Uterus (tissue), 4 donors: ENCODE measurements at places on chromosomes 3 and 15. TPM values are rescaled to one million over a fixed set of nuclear protein-coding genes. Genes with fewer than 3 reads are reported as not detected.

The SLC51A gene
- total RNA-seq = 0.48 TPM

DNA sequence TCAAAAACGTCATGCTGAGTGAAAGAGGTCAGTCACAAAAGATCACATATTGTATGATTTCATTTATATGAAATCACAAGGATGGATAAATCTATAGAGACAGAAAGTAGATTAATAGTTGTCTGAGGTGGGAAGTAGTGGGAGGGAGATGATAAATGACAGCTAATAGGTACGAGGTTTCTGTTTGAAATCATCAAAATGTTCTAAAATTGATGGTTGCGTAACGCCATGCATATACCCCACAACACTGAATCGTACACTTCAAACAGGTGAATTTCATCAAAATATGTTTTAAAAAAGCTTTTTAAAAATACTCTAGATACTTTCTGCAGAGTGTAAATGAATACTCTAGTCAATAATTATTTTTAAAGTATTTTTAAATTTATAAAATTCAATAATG lies 303.0 kb upstream of the STAC start:
- no peak for DNase-seq

- DNase-seq = no peak
These were observed 403.3 kb upstream of the THBS1 start for GRCh38 chr15:39177561-39177960.

The SNURF gene
- total RNA-seq = 1.5 TPM

DNA sequence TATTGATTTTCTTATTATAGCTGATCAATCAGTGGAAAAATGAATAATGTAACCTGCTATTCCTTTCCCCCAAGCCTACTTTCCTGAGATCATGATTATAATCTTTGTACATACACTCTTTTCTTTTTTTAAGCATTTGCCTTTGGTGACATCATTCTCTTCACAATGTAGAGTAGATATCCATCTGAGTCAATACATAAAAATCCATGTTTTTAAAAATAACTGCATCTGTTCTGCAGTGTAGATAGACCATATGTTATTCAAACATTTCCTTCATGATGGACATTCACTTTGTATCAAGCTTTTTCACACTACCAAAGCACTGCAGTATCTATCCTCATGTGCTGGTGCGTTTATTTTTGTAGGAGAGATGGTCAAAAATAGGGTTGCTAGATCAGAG lies 211.1 kb downstream of the PTPRG start:
- DNase-seq = no peak

- DNase-seq = no peak
These were observed 331.7 kb downstream of the MAGI1 start for GRCh38 chr3:65706776-65707568.

- DNase-seq = peak; percentile 61
These were observed 1.8 kb downstream of the BCL6 start for GRCh38 chr3:187743195-187744141.

The GOLGA6A gene
- 0.58 TPM for total RNA-seq

DNA sequence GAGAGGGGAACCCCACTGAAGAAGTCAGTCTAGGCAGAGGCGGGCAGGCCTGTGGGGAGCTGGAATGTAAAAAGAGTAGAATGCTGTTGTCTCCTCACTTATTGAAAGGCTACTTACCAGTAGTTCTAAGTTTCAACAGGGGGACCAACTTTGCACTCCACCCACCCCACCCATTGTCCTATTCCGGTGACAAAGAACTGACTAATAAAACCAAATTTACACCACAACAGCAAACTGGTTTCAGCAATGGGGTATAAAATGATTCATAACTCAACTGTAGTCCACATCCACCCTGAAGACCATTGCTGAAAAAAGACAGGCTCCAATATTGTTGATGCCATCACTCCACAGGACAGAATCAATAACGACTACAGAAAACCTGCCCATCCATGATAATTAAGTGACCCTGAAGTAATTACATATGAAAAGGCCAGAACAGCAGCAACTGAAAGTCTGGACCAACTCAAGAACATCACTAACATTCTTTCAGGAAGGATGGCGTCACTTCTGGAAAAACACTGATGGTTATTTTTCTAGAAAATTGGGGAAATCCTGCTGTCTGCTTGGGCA lies 80.2 kb downstream of the ABI3BP start:
- DNase-seq = no peak

The FETUB gene
- total RNA-seq = not detected

The MUC4 gene
- total RNA-seq = 0.30 TPM

DNA sequence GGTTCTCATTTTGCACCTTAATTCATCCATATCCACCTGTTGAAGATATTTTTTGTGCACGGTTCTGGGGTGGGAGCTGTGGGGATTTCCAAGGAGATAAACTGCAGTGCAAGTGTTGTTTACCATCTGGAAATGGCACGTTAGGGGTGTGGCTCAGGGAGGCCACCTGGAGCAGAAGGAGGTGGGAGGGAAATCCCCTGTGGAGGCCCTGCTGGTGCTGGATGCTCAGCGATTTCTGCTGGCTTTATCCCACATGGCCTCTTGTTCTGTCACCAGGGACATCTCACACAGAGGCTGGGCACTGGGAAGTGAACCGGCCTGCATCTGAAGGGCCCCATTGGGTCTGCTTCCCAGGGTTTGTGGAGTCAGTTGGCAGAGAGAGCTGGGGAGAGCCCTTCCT lies 24.3 kb downstream of the TRPM1 start:
- DNase-seq = no peak

GRCh38 chr15:70095408-70096214 lies 2.1 kb downstream of the TLE3 start:
- peak; percentile 45 for DNase-seq

DNA sequence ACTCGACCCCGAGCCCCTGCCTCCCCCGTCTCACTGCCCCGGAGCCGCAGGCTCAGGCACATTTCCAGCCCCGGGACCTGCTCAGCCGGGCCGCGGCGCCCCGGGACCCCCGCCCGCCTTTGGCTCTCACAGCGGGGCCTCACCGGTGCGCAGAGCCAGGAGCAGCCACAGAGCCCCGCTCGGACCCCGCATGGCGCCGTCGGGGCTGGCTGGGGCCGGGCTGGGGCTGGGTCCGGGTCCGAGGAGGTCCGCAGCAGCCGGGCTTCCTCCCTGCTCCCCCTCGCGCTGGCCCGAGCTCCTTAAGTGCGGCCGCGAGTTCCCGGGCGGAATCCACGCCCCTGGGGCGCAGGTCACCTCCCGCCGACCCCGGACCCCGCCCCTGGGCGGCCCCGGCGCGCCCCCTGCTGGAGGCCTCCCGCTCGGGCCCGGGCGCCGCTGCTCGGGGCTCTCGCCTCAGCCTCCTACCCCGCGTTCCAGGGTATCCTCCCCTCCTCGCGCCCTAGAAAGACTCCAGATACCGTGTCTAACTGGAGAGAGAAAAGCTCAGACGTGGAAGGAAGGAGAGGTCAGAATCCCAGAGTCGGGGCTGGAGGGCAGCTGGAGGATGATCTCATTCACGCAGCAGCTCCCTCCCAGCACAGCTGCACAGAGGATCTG lies at the start of gene MELTF:
TSS of gene MELTF (minus strand) at position 307 of the 657 bp plus-strand sequence. CDS start at position 192, 115 bp downstream.
- peak; percentile 72 for DNase-seq
